ENCODE measurements at places on chromosomes 5 and 9. TPM values are rescaled to one million over a fixed set of nuclear protein-coding genes. Genes with fewer than 3 reads are reported as not detected.

Gene PCDHGA11
- total RNA-seq = 4.4 TPM

Gene PCDHB16
- 0.63 TPM for total RNA-seq

Gene GPRIN1
- total RNA-seq = 0.21 TPM

Gene IL33
- 9.7 TPM for total RNA-seq

Measured in psoas muscle (tissue), 8 donors.